Left kidney (tissue), 8 donors: ENCODE measurements at places on chromosomes 5 and 9.
A peak's percentile ranks its signal among the peaks of the same experiment; 100 is the strongest.

- DNase-seq, result no peak
Measured at GRCh38 chr9:134571326-134571931, 70.2 kb upstream of the COL5A1 start.

- DNase-seq, result no peak
Measured at GRCh38 chr5:159414021-159414420, 83.7 kb upstream of the IL12B start.

- DNase-seq, result no peak
Measured at GRCh38 chr5:179803651-179804554, 2.8 kb downstream of the MGAT4B start.

DNA sequence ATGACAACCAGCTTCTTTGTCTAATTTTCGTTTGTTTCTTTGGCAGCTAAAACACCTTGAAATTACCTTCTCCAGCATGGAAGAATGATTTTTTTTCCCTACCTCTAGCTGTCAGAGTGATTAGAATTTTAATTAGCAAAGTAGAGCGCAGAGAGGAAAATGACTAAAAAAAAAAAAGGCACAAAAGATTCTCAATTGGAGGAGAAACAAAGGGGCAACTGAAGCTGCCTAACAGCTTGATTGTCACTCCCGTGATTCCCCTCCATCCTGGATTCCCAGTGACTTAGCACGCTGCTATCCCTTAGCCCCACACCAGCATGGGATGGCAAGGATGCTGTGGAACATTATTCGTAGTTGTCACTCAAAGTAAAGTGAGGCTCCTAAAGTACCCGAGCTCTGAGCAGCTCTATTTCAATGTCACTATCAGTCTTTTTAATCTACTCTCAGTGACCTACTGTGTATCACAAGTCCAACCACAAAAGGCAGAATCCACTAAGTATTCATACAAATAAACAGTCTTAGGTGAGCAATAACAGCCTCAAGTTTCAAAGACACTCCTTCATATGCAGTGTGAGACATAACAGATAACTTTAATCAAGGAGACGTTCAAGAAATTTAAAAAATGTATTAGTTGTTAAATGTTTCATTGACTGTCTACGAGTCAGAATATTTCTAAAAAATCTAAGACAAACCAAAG is 710.0 kb upstream of the GRAMD2B start:
- no peak for DNase-seq

GRCh38 chr5:96932026-96932425 is 3.9 kb upstream of the LNPEP start:
- no peak for DNase-seq

DNA sequence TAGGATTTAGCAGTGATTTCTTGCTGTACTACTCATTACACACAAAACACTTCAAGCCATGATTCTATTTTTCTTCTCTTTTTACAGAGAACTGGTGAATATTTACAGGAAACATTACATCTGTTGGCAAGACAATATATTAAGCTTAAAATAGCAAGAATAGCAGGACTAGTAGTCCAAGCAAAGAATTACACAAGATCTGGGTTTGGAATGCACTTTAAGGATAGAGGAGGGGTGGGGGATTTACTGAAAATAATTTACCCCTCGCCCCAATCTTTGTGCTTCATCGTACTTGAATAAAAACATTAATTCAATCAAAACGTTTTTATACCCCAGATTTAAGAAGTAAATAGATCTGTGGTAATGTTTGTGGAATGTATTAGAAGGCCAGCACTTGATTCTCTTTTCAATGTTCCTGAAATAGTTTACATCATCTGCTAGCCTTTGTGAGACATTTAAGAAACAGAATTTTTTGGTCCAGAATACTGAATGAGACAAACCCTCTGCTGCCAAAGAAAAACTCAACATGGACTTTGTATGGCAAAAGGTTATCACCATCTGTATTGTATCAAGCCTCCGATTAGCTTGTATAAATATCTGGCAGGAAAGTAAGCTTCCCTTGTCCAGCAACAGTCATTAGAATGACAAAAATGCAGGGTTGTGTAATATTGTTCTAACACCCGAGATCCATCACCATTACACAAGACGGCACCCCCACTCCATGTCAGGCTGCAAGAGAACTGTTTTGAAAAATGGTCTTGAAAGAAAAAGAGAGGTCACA is 23.8 kb downstream of the SVEP1 start:
- DNase-seq, result peak; percentile 30

DNA sequence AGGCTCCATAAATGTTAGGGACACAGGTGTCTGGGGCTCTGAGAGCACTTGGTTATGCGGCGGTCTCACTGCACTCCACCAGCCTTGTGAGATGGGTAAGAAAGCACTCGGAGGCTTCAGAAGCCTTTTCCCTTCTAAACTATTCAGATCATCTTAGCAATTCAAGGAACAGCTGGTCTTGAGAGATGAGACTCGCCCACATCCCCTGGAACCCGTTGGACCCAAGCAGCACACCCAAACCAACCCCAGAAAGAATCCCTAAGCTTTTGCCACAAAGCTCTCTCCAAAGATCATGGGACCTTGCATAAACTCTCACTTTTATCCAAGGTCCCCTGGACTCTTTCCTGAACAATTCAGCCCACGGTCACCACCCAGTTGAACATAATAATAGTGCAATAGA is 90.2 kb downstream of the RAPGEF1 start:
- no peak for DNase-seq

DNA sequence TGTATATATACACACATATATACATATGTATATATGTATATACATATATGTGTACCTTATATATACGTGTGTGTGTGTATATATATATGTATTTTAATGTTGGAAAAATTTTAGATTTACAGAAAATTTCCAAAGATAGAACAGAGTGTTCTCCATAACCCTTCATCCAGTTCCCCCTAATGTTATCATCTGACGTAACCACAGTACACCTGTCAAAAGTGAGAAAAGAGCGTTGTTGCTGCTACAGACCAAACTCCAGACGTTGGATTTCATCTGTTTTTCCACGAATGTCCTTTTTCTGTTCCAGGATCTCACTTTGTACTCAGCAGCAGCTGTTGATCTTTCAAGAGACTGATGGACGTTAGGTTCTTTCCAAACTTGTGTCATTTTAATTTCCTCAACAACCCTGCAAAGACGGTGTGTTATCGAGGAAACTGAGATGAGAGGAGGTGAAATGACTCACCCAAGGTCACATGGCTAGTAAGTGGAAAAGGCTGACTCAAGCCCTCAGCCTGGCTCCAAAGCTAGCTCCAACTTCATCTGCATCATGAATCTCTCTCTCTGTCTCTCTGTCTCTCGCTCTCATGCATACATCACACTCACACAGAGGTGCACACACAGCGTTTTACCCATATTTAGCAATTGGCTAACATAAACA is 17.0 kb upstream of the NTNG2 start:
- no peak for DNase-seq

GRCh38 chr5:137344723-137345322 is 154.3 kb downstream of the SPOCK1 start:
- DNase-seq, result peak; percentile 20

- DNase-seq, result no peak
Measured at GRCh38 chr5:173003360-173003759, 19.8 kb downstream of the ATP6V0E1 start.

DNA sequence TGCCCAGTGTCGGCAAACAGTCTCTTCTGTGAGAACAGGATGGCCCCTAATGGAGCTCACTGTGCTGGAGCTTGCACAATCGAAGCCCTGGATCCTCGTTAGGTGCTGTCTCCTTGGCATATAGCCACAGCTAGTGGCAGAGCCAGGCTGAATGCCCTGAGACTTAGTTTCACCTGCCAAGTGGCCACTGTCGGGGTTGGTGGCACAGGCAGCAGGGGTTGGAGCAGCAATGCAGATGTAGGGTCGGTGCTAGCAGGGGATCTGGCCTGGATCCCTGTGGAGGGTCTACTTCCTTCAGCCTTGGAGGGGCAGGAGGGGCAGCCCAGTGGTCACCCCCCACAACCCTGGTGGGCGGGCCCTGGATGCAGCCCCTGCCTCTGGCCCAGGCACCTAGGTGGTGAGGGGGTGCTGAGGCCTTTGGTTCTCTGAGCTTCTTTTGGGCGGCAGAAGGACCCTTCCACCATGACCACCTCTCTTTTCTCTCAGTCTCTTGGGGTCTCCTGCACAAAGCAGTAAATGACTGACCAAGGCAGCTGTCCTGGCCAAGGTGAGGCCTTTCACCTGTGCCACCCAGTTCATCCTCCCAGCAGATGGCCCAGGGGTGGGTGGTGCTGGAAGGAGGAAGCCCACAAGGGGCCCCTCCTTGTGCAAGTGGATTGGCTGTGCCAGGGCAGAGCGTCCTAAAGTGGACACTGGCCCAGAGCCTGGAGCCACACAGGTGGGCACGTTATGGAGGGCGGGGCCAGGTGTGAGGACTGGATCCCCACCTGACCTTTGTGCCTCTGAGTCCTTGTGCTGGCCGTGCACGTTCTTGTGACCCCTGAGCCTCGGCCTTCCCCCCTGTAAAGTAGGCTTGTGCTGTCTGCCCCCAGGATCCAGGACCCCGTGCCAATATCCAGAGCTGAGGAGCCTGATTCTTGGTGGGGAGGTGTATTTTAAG is 44.8 kb downstream of the PHF2 start:
- no peak for DNase-seq

DNA sequence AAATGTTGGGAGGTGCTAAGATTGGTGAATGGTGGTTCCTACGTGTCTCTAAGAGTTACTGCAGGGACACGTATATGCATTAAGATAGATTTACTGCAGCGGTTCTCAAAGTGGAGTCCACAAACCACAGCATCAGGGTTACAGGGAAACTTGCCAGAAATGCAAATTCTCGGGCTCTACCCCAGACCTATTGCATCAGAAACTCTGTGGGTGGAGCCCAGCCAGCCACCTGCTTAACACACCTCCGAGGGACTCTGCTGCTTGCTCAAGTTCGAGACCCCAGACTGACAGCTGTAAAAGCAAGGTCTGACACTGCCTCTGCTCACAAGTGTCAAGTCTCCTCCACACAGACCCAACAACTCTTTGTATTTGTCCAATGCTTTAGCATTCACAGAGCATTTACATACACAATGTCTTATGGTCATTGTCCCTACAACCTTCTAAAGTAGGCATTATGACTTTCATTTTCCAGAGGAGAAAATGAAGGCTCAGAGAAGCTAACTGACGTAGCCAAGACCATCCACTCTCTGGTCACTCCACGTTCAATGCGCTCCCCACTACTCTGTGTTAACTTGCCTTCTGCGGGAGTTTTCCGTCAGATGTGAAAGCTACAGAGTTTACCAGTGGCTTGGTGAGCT is 48.8 kb downstream of the HSD17B3 start:
- DNase-seq, result no peak

DNA sequence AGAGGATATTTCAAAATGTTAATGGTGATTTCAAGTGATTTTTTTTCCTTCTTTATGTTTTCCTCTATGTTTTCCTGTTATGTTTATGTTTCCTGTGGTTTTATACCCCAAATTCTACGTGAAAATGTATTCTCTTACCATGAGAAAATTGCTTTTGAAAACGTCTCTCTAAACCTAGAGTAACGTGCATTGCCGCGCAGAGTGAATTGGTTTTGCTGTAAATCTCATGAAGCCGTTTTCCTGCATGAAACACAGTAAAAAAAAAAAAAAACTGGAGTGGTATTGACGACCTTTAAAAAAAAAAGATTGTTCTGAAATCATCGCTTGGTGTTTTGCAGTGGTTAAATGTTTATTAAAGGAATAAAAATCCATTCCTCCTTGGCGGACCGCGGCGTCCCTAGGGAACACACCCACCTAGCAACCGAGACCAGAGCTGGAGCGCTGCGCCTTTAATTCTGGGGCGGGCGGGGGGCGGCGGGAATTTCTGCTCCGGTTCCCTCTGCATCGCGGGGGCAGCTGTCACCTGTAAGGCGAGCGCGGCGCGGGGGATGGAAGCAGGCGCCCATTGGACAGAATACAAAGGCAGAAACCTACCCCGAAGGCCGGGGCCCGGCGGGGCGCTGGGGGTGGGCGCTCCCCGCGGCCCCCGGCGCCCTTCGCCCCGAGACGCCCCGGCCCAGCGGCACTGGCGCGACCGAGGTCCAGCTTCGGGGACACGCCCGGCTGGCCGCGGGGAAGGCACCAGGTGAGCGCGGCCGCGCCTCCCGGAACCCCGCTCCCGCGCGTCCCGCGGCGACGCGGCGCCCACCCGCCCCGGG is at the start of gene SOWAHA:
Gene SOWAHA (plus strand): TSS at position 522 of the 818 bp plus-strand sequence. CDS start 320 bp downstream, outside the sequence.
- no peak for DNase-seq
